Pulmonary artery endothelial cell (primary cell): ENCODE measurements at places on chromosomes 16 and 17. TPM values are rescaled to one million over a fixed set of nuclear protein-coding genes. Genes with fewer than 3 reads are reported as not detected.

The SLC5A10 gene
- total RNA-seq = not detected in 2 replicates

The OMG gene
- 0.26 TPM in 1 of 2 replicates, not detected in the other for total RNA-seq

DNA sequence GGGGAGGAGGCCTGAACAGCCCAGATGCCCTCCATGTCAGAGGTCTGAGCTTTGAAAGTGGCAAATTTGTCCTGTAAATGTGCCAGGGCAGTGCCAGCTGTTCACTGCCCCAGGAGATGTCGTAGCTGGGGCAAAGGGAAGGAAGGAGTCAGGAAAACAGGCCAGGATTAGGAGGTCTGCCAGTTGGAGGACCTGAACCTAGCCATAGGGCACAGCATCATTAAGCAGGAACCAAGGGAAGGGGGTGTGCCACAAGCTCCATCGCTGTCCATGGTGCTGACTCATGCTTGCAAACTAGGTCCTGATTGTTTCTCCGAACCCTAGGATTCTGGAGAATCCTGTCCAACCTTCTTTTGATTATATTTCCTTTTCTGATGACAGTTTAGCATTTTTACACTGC lies 124.2 kb downstream of the TMEM132E start:
- DNase-seq = no peak

DNA sequence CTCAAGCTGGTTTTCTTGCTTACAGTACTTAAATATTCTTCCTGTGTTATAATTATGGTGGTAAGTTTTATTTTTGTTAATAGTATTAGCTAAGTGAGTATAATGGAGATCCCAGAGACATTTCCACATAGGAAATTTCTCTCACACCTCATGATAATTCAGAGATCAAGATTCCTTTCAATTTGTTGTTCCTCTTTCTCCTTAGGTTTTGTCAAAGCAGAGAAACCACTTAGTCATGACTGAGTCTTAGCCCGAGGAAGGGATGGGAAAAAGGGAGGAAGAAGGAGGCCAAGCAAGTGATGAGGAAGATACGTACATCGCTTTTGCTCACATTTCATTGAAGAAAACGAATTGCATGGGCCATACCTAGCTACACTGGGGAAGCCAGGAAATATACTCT lies 18.4 kb downstream of the ESRP2 start:
- no peak for DNase-seq

DNA sequence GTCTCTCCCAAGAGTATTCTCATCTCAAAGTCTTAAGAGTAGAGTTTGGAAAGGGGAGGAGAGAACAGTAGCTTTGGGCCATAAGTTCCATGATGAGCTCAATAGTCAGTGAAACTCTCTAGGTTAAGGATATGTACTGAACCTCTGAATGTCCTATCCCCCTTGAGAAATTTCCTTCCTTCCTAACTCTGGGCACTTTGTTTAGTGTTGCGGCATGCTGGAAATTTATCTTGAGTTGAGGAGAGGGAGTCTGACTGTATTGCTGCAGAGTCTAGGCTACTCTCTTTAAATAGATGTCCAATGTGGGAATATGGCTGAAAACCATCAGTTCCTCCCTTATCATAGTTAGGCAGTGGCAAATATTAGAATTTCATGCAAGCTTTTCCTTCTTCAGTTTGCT lies 16.1 kb downstream of the MRTFB start:
- DNase-seq = no peak
